ENCODE measurements at places on chromosomes 2 and 18. TPM values are rescaled to one million over a fixed set of nuclear protein-coding genes. Genes with fewer than 3 reads are reported as not detected.

UGT1A8 gene
- total RNA-seq, result not detected

CARF gene
- 8.5 TPM for total RNA-seq

SULT1C4 gene
- not detected for total RNA-seq

SH2D6 gene
- total RNA-seq, result 0.73 TPM

ALPI gene
- total RNA-seq, result not detected

POU3F3 gene
- not detected for total RNA-seq

GRCh38 chr2:214481204-214481603 lies 70.3 kb downstream of the VWC2L start:
- H3K4me3 ChIP-seq, result no peak overlapping the region
- no peak overlapping the region for H3K27ac ChIP-seq
- no peak for DNase-seq
- no peaks in the 10 kb centered on the region for H3K27me3 ChIP-seq

GRCh38 chr2:39175026-39175812 lies 54.4 kb upstream of the SOS1 start:
- no peak for DNase-seq
- no peak overlapping the region for H3K27ac ChIP-seq
- H3K4me1 ChIP-seq, result peaks cover 15% of the 10 kb centered on the region
- no peak overlapping the region for H3K4me3 ChIP-seq
- H3K27me3 ChIP-seq, result no peaks in the 10 kb centered on the region

GRCh38 chr2:163646687-163647086 lies 89.1 kb downstream of the FIGN start:
- H3K4me3 ChIP-seq, result no peak overlapping the region
- H3K4me1 ChIP-seq, result no peaks in the 10 kb centered on the region
- H3K27ac ChIP-seq, result no peak overlapping the region
- no peaks in the 10 kb centered on the region for H3K36me3 ChIP-seq
- H3K27me3 ChIP-seq, result no peaks in the 10 kb centered on the region

DNA sequence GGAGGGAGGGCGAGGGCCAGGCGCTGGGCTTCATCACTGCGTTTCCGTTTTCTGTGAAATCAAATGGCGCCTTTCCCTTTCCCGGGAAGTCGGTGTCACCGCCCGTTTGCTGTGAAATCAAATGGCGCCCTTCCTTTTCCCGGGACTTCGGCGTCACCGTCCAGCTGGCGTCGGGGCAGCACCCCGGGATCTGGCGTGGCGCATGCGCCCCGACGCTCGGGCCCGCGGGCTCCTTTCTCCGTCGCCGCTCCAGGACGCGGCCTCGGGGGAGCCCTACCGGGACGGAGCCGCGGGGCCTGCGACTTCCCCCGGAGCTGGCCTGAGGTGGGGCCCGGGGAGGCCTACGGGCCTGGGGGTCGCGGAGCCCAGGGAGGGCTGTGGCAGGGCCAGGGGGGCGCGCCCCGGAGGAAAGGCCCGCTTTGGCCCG lies at the start of gene FAM228A:
Gene FAM228A (plus strand): TSS at position 203 of the 427 bp plus-strand sequence. CDS start 428 bp downstream, outside the sequence.
- no peak within 1 kb of the TSS for H3K27ac ChIP-seq
- H3K4me1 ChIP-seq, result peaks cover 10% of the 10 kb centered on the region
- no peak within 1 kb of the TSS for H3K4me3 ChIP-seq
- peaks cover 16% of the 10 kb centered on the region for H3K27me3 ChIP-seq

DNA sequence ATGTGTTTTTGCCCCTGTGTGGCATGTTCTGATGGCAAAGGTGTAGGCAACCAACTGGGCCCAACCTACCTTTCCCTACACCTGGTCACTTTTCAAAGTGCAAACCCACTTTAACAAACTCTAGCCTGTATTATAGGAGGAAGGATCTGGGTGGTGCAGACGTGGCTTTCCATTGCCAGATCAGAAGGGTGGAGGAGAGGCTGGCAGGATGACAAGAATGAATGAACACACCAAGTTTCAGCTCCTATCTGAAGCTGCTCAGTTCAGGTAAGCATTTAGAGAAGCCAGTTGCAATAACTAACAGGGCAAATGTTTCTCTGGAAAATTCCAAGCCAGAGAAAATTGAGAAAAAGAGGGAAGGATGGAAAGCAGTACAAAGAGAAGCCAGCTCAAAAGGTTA lies 707 bp upstream of the SERPINB7 start:
- H3K27me3 ChIP-seq, result peaks cover 5% of the 10 kb centered on the region
- no peaks in the 10 kb centered on the region for H3K36me3 ChIP-seq
- H3K4me1 ChIP-seq, result no peaks in the 10 kb centered on the region
- no peak for DNase-seq
- H3K4me3 ChIP-seq, result no peak overlapping the region

DNA sequence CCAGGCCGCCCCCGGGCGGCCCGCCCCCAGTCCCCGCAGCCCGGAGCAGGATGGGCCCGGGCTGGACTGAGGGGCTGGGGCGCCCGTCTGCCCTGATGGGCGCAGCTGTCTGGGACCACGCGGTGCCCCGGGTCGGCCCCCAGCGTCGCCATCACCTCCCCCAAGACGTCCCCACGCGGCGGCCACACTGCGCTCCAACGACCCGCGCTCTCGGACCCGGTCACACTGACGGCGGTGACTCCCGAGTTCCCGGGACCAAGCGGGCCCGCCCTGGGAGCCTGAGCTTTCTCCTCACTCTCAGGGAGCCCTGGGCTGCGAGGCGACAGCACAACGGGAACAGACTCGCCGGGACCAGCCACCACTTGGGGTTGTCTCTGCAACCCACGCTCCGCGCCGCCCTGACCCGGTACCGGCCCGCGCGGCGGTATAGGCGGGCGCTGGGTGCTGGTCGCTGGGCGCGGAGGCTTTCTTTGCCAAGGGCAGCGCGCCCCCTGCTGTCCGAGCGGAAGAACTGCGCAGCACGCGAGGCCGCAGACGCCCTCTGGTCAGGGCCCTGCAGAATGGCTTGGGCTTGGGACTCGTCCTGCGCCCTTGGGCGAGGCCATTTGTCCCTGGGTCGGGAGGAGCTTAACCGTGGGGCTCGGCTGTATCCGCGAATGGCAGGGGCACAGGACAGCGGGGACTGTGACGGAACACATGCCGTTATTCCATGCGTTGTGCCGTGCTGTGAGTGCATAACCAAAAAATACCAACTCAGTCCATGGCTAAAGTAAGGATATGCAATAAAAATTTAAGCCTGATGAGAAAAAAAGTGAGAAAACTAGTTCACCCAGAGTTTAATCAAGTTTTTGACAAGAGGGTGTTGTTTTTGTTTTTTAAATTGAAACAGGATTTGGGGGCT lies 54.8 kb upstream of the ANKRD62 start:
- peaks cover 1% of the 10 kb centered on the region for H3K4me1 ChIP-seq
- no peak overlapping the region for H3K27ac ChIP-seq
- DNase-seq, result peak; percentile 77
- H3K27me3 ChIP-seq, result peaks cover 16% of the 10 kb centered on the region

- H3K27me3 ChIP-seq, result peaks cover 12% of the 10 kb centered on the region
- H3K4me3 ChIP-seq, result no peak overlapping the region
- no peak overlapping the region for H3K27ac ChIP-seq
These were observed 94.0 kb downstream of the ZNF532 start for GRCh38 chr18:58958628-58959027.

GRCh38 chr2:211864328-211864727 lies 674.3 kb downstream of the ERBB4 start:
- H3K4me3 ChIP-seq, result no peak overlapping the region
- no peaks in the 10 kb centered on the region for H3K27me3 ChIP-seq
- no peaks in the 10 kb centered on the region for H3K36me3 ChIP-seq
- DNase-seq, result no peak

GRCh38 chr2:143742581-143742980 lies 613.4 kb downstream of the ARHGAP15 start:
- H3K27ac ChIP-seq, result no peak overlapping the region
- peaks cover 25% of the 10 kb centered on the region for H3K36me3 ChIP-seq
- no peak overlapping the region for H3K4me3 ChIP-seq
- no peak for DNase-seq
- H3K27me3 ChIP-seq, result no peaks in the 10 kb centered on the region

- H3K27me3 ChIP-seq, result no peaks in the 10 kb centered on the region
- H3K27ac ChIP-seq, result no peak overlapping the region
- no peak overlapping the region for H3K4me3 ChIP-seq
- H3K4me1 ChIP-seq, result no peaks in the 10 kb centered on the region
- no peaks in the 10 kb centered on the region for H3K36me3 ChIP-seq
These were observed 112.3 kb upstream of the TMEM18 start for GRCh38 chr2:789529-789928.

DNA sequence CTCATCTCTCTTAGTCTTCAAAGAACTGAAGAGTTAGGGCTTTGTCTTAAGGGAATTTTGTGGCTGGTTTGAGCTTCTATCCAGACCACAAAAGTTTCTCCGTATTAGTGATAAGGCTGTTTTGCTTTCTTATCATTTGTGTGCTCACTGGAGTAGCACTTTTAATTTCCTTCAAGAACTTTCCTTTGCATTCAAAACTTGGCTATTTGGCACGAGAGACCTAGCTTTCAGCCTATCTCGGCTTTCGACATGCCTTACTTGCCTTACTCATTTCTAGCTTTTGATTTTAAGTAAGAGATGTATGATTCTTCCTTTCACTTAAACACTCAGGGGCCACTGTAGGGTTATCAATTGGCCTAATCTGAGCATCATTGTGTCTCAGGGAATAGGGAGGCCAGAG lies 29.9 kb downstream of the HDHD2 start:
- H3K27ac ChIP-seq, result no peak overlapping the region
- no peak overlapping the region for H3K4me3 ChIP-seq
- no peaks in the 10 kb centered on the region for H3K4me1 ChIP-seq
- H3K27me3 ChIP-seq, result no peaks in the 10 kb centered on the region
- DNase-seq, result no peak
- peaks cover 25% of the 10 kb centered on the region for H3K36me3 ChIP-seq

DNA sequence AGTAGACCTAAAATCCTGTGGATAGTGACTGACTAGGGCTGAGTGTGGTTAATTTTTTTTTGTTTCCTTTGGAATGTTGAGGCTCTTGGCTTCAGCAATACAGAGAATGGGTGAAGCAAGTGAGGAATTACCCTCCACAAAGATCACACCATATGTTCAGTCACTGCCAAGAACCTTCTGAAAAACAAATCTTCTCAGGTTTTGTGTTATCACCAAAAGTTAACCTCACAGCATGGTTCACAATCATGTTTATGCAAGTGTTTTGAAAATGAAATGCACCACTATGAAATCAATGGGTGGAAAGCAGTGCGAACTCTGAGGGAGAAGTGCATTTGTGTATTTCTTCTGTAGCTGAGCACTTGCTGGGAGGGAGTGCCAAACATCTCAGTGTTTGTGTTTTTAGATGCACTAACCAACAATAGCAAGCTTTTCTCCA lies 44.4 kb downstream of the SPATS2L start:
- H3K4me1 ChIP-seq, result no peaks in the 10 kb centered on the region
- H3K27me3 ChIP-seq, result no peaks in the 10 kb centered on the region
- H3K4me3 ChIP-seq, result no peak overlapping the region

DNA sequence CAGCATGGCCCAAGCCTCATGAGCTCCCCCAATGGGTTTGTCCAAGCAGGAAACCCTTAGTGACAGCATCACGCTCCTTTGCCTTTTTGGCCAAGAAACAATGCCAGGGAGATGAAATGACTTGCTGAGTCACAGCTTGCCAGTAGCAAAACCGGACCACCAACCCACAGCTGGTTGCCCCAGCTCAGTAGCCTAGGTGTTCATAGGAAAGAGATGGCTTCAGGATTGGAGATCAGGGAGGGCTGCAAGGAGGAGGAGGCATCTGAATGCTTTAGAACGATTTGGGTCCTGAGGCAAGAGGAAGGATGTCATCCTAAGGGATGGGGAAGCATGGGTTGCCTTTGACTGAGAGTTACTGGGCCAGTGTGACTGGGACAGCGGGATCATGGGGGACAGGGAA lies 116.7 kb downstream of the CELF4 start:
- no peak overlapping the region for H3K27ac ChIP-seq
- peaks cover 5% of the 10 kb centered on the region for H3K4me1 ChIP-seq
- DNase-seq, result no peak
- no peaks in the 10 kb centered on the region for H3K27me3 ChIP-seq

DNA sequence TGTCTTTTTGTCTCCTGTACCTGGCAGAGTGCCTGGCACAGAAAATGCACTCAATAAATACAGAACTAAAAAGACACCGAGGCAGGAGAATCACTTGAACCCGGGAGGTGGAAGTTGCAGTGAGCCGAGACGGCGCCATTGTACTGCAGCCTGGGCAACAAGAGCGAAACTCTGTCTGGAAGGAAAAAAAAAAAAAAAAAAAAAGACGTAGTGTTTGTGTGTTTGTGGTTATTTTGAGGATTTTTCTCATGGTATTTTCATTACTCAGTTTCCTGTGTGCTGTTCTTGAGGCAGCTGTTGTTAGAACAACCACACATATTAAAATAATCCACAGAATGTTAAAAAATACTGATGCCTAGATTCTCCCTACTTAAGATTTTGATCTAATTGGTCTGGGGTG lies 519.2 kb upstream of the SPHKAP start:
- no peak overlapping the region for H3K27ac ChIP-seq
- no peaks in the 10 kb centered on the region for H3K36me3 ChIP-seq

- no peak overlapping the region for H3K4me3 ChIP-seq
- H3K27ac ChIP-seq, result no peak overlapping the region
- H3K36me3 ChIP-seq, result no peaks in the 10 kb centered on the region
- H3K4me1 ChIP-seq, result no peaks in the 10 kb centered on the region
These were observed 239.1 kb downstream of the ICOS start for GRCh38 chr2:204175552-204176271.

GRCh38 chr18:2641638-2642037 lies 13.9 kb upstream of the SMCHD1 start:
- no peak overlapping the region for H3K27ac ChIP-seq
- DNase-seq, result no peak
- peaks cover 14% of the 10 kb centered on the region for H3K36me3 ChIP-seq
- peaks cover 52% of the 10 kb centered on the region for H3K4me1 ChIP-seq
- no peaks in the 10 kb centered on the region for H3K27me3 ChIP-seq

DNA sequence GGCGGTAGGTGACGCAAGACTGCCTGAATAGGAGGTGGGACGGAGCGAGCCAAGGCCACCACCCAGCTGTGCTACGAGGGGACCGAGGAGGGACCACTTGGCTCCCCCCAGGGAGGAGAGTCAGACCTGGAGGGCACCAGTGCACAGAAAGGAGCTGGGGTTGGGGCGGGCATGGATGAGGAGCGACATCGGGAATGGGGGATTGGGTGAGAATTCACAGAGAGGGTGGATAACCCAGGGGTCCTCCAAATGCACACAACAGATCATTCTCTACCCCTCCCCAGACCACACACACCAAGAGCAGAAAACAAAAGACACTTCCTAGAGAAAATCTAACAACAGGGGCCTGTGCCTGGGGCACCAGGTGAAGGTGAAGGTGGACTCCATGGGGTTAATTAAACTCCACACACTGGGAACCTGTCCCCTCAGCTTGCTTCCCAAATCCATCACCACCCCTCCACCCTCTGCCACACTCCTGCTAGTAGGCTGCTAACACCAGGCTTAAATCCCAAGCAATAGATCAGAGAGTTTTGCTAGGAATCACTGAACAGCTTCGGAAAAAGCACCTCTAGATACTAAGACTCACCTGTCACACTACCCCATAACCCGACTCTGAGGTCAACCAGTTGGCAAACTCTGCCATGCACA lies 274.6 kb downstream of the EIPR1 start:
- peaks cover 8% of the 10 kb centered on the region for H3K27me3 ChIP-seq
- H3K4me3 ChIP-seq, result no peak overlapping the region
- no peak for DNase-seq
- H3K27ac ChIP-seq, result no peak overlapping the region
- H3K4me1 ChIP-seq, result peaks cover 4% of the 10 kb centered on the region
- no peaks in the 10 kb centered on the region for H3K36me3 ChIP-seq

Data from activated CD8-positive, alpha-beta T cell treated with anti-CD3 and anti-CD28 coated beads, Interleukin-2, amount 10 ng/mL, durations not matched to agents 7 days and 5 days (primary cell).